ENCODE measurements at places on chromosomes 1 and 21.

- DNase-seq = no peak
Observed at GRCh38 chr21:15060543-15061175, 4.1 kb downstream of the NRIP1 start.

DNA sequence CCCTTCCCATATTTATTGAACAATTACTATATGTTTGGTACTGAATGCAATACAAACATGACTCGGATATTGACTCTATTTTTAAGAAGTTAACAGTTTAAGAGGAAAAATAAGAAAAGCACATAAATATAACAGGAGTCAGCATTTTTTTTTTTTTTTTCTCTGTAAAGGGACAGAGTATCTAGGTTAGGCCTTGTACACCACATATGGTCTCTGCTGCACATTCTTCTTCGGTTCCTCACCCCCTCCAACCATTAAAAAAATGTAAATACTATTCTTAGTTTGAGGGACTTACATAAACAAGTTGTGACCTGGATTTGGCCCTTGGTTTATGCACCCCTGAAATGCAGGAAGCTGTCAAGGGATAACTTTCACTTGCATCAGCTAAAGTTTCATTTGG is 40.4 kb downstream of the PHC2 start:
- no peak for DNase-seq

- no peak for DNase-seq
Observed at GRCh38 chr1:166040202-166040997, 126.4 kb downstream of the FAM78B start.

- no peak for DNase-seq
Observed at GRCh38 chr1:59412718-59413326, 115.9 kb downstream of the FGGY start.

GRCh38 chr1:244111027-244111426 is 59.9 kb downstream of the ZBTB18 start:
- DNase-seq = no peak

DNA sequence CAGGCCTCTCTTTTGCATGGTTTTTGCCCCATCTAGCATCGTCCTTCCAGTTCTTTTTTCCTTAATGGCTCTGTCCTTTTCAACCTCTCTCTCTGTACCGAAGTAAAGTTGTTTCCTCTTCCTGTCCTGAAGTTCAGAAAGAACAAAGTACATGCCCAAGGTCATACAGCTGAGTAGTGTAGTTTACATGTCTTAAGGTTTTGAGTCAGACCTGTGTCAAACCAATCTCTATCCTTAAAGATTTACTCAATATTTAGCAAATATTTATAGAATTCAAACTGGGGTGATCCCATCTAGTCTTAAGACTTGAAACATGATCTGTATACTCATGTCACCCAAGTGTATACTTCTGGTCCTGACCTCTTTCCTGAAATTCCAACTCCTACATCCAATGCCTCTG is 118.7 kb upstream of the SGIP1 start:
- DNase-seq = no peak

- DNase-seq = no peak
Observed at GRCh38 chr1:55194851-55195250, 20.3 kb downstream of the USP24 start.

DNA sequence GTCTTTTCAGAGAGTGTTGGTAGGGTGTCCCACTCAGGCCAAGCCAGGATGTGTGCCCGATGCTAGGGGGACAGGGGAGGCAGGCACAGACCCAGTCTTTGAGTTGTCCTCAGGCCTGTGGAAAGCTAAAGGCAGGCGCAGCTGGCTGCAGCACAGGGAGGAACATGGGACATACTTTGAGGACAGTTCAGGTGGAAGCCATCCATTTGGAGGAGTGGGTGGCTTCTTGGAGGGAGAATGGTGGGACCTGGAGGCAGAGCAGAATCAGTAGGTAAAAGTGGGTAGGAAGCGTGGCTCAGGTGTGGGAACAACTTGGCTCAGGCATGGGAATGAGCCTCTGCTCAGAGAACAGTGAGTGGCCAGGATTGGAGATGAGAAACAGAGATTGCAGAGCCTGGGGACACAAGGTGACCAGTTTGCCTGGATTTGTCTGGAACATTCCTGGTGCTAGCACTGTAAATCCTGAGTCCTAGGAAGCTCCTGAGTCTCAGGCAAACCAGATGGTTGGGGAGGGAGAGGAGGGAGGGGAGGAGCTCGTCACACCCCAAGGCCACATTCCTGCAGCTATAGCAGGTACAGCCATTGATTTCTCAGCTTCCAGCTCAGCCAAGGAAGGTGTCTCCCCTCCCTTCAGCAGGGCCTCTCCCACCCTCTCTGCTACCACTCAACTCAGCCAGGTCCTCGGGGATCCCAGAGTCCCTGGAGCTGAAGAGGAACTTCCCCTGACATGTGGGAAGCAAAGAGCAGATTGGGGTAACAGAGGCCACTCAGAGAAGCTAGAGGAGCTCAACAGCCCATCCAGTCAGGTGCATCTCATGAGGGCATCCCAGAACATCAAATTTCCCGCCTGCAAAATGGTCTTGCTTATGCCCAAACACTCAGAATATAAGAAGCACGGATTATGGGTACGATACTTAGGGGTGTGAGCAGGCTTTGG is 65.2 kb upstream of the TINAGL1 start:
- DNase-seq = peak; percentile 63
